Stimulated activated CD4-positive, alpha-beta T cell treated with anti-CD3 and anti-CD28 coated beads, TNF-alpha, amount 100 ng/mL, for 1 hour (primary cell): ENCODE measurements at places on chromosomes 2 and 18.

- no peak for DNase-seq
Measured at GRCh38 chr2:11365096-11365879, 20.9 kb upstream of the ROCK2 start.

- no peak for DNase-seq
Measured at GRCh38 chr2:109616184-109616583, 2.0 kb downstream of the SOWAHC start.

DNA sequence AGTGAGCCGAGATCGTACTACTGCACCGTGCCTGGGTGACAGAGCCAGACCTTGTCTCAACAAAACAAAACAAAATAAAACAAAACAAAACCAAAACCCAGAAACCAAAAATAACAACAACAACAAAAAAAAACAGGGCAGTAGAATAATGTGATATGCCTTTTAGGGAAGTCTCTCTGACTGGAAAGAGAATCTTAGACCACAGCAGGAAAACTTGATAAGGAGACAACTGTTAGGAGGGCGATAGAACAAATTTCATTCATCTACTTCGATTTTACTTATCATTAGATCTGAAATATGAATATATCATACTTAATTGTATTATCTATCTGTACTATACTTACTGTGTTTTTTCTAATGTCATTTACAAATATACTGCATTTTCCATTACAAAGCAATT, 109.0 kb upstream of the CNTNAP5 start:
- no peak for DNase-seq

DNA sequence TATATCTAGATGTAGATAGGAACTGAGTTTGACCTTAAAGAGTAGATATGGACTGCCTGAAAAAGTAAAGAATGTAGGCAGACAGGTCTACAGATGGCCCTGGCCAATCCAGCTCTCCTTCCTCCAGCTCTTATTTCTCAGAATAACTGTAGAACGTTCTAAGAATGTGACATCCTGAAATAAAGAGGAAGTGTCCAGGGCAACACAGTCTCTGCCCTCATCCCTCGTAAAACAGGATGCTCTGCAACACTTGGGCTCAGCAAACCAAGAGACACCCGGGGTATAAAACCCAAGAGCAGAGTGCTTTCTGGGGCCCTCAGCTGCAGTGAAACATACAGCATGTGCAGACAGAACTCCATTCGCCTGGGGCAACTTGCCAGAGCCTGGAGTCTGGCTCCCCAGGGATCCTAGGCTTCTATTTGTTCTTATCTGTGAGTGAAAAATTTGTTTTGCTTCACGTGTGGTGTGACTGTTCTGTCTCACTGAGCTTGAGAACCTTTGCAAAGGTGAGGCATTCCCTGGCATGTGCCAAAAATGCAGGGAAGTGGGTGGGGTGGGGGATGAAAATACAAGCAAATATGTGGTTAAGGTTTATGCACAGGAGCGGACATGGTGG, 401.0 kb downstream of the SETBP1 start:
- no peak for DNase-seq

GRCh38 chr18:48605408-48605845, 66.6 kb downstream of the CTIF start:
- no peak for DNase-seq

- DNase-seq: no peak
Measured at GRCh38 chr18:23812546-23813440, 123.5 kb downstream of the LAMA3 start.

DNA sequence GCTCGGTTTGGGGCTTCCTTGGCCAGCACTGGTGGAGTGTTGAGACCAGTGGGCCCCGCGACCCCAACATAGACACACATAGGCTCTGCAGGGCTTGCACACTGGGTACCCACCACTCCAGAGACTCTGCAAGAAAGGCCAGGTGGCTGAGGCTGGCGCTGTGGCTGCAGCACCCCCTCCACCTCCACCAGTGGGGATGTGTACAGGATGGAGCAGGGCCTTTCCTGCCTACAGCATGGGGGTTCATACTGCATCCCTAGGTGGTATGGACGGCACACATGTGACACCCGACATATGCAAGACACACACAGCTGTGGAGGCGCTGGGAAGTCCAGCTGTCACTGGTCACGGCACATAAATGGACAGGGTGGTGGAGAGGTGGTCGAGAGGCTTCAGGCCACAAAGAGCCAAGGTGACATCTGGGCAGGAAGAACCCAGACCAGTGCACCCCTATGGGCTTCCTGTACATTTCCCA, 1.3 kb downstream of the RNPEPL1 start:
- DNase-seq: no peak

- DNase-seq: no peak
Measured at GRCh38 chr2:190795686-190796085, 84.9 kb upstream of the GLS start.

DNA sequence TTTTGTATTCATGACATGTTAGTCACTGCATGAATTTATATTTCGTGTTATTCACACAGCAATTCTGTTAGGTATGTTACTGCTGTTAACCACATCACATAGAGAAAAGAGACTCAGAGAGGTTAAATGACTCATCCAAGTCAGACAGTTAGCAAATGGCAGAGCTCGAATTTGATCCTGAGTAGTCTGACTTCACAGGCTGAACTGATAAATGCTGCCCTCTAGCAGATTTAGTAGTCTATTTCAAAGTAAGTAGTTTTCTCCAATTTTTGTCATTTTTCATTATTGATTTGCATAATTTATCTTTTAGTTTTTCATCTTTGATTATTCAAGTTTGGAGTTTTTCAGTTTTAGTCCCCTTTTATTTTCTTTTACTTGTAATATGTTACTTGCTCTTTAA, 58.3 kb downstream of the WDR7 start:
- DNase-seq: no peak

- DNase-seq: no peak
Measured at GRCh38 chr18:55229682-55230081, 270.4 kb upstream of the CCDC68 start.
